Cortex of kidney (tissue), 1 donor: ENCODE measurements at places on chromosomes 6 and 20.

GRCh38 chr20:59361411-59361810 lies 61.0 kb downstream of the EDN3 start:
- no peak for DNase-seq

- no peak for DNase-seq
Observed at GRCh38 chr6:15661853-15662325, 939 bp downstream of the DTNBP1 start.

DNA sequence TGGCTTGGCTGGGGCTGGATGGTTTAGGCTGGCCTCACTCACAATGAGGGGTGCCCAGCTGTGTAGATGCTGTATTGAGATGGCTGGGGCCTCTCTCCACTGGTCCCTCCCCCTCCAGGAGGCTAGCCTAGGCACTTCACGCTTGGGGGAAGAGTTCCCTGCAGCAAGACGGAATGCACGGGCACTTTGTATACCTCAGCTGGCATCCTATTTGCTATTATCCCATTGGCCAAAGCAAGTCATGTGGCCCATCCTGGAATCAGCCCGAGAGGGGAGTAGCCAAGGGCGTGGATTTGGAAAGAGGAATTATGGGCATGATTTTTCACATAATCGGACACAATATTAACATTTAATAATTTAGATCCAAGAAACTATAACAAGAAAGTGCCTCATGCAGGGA lies 64.3 kb downstream of the ISM1 start:
- DNase-seq = no peak

- no peak for DNase-seq
Observed at GRCh38 chr6:156694679-156695078, 82.5 kb upstream of the ARID1B start.

DNA sequence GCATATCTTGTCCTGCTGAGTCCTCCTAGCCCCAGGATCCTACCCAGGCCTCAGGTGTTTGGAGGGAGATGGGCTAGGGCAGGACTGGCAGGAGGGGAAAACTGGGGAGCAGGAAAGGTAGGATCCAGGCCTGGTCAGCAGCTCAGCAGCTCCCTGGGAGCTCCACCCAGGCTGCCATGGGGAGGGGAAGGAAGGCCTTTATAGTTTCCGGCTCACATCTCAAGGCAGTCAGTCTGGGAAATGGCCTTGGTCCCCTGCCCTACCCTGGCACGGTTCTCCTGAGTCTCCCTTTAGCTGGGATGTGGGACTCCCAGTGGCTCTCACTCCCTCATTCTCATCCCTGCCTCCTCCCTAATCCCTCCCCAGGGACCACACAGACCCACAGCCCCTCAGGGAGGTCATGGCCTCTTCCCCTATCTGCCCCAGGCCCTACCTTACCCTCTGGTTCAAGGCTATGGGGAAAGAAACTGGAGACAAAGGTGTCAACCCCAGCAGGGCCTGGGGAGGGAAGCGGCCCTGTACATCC lies 1.6 kb downstream of the SLC44A4 start:
- no peak for DNase-seq
